ENCODE measurements at places on chromosomes 5 and 9. TPM values are rescaled to one million over a fixed set of nuclear protein-coding genes. Genes with fewer than 3 reads are reported as not detected.
A peak's percentile ranks its signal among the peaks of the same experiment; 100 is the strongest.

- no peak for DNase-seq
Measured at GRCh38 chr5:72822944-72823343, 6.5 kb downstream of the TNPO1 start.

GRCh38 chr5:143233031-143233430 lies 170.5 kb downstream of the NR3C1 start:
- no peak for DNase-seq

- DNase-seq, result no peak
Measured at GRCh38 chr5:159120446-159120845, 20.7 kb upstream of the EBF1 start.

DNA sequence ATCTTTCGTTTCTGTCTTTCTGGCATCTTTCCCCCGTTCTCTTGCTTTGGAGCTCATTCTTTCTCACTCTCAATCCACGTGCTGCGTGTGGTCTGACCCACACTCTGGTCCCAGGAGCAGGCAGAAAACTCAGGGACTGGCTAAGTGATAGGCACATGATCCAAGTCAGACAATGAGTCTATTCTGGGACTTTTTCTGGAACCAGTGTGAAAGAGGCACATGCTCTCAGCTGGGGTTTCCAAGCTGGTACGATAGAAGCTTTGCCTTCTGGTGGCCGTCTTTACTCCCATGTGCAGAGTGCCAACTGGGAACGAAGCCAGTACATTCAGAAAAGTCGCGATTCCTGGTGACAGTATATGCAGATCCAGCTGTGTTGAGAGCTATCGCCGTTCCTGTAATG lies 94.4 kb downstream of the PDZD2 start:
- no peak for DNase-seq

DNA sequence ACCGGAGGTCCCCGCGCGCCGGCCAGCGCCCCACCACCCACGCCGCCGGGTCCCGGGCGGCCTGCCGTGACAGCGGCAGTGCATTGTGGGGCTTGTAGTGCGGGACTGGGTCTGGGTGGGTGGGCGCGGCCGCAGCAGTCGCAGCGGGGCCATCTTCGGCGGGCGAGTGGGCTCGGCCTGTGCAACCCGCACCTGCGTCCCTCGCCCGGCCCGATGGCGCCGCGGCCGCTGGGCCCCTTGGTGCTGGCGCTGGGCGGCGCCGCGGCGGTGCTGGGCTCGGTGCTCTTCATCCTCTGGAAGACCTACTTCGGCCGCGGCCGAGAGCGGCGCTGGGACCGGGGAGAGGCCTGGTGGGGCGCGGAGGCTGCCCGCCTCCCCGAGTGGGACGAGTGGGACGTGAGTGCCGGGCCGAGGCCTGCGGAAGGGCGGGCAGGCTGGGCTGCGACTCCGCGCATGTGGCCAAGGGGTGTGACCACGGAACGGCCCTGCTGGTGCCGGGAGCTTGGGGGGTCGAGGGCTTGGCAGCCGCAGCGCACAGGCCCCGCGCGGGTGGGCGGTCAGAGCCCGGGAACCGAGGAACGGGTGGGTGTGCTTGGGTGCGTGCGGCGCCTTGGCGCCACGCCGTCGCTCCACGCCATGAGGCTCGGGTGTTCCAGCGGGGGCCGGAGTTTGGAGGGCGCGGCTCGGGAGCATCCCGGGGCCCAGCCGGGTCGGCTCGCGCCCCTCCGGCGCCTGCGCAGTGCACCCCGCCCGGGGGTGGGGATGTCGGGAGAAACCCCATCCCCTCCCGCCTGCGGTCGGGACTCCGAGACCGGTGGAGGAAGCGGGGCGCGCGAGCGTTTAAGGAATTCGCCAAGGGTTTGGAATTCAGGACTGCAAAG lies at the start of gene ARL10:
Gene ARL10 (plus strand): TSS at position 137 of the 881 bp plus-strand sequence. CDS start 77 bp downstream, at position 214.
- peak; percentile 9 for DNase-seq

DNA sequence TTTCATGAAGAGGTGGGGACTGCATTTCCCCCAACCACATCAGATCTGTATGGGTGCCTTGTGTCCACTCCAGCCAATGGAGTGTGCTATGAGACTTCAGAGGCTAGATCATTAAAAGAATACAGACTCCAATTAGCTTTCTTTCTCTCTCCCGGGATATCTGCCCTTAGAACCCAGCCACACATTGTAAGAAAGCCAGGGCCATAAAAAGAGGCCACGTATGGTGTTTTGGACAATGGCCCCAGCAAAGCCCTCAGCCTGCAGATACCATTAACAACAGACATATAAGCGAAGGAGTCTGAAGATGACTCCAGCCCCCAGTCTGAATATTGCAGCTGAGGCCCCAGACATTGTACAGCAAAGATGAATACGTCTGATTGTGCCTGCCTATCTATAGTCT lies 21.5 kb downstream of the IL6ST start:
- DNase-seq, result peak; percentile 70

GRCh38 chr5:102049517-102049916 lies 246.6 kb downstream of the SLCO4C1 start:
- peak; percentile 62 for DNase-seq

GRCh38 chr9:16611983-16612382 lies 258.5 kb downstream of the BNC2 start:
- no peak for DNase-seq

- no peak for DNase-seq
Measured at GRCh38 chr9:112665347-112665746, 52.6 kb downstream of the INIP start.

DNA sequence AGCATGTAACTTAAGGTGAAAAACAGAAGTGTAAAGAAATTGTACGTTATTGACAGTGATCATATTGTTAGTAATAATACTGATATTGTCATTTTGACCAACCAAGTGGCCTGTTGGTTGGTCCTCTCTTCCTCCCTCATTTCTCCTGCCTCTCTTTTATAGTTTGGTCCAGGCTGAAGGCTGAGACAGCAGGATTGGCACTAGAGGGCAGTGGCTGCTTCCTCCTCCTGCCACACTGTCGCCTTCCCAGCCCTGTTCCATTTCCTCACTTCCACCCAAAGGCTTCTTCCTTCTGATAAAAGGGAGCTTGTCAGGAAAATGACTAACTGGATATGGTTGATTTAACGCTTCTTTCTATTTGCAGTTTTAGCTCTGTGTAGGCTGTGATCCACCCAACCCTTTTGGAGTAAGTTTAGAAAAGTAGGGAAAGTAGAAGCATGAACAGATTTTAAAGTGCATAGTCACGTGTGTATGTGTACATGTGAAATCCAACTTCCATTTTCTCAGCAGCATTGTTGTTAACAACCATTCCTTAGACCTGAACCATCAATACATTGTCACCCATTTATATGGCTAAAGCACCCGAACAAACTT lies 35.6 kb downstream of the PTCD2 start:
- DNase-seq, result no peak

- no peak for DNase-seq
Measured at GRCh38 chr9:34502471-34502870, 20.3 kb downstream of the ENHO start.

DNA sequence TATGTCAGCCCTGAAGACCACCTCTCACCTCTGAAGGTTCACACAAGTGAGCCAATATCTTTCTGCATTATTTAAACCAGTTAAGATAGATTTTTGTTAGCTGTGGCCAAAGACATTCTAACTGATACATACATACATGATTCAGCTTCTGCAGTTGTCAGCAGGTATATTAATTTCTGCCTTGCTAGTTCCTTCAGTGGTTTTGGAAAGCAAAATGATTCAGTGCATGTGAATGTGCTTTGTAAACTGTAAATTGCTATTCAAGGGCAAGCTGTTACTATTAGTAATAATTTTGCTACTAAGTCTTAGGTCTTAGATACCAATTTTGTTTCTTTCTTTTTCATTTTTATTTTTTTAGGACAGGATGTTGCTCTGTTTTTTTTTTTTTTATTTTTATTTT lies 89.2 kb upstream of the ERBIN start:
- DNase-seq, result no peak

DNA sequence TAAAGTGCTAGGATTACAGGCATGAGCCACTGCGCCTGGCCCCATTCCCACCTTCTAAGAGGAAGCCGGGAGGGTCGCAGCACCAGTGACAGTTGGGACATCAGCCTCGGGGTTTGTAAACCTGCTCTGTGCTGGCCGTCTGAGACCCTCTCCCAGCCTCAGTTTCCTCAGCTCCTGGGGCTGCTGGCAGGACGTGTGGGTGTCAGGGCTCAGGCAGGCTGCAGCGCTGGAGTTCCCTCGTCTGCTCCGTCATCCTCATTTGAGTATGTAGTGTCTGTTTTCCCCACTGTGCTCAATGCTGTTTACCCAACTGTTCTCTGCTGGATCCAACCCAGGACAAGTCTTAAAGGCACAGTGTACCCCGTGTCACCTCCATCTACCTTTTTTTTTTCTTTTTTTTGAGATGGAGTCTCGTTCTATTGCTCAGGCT lies 2.0 kb upstream of the NINJ1 start:
- DNase-seq, result no peak

DNA sequence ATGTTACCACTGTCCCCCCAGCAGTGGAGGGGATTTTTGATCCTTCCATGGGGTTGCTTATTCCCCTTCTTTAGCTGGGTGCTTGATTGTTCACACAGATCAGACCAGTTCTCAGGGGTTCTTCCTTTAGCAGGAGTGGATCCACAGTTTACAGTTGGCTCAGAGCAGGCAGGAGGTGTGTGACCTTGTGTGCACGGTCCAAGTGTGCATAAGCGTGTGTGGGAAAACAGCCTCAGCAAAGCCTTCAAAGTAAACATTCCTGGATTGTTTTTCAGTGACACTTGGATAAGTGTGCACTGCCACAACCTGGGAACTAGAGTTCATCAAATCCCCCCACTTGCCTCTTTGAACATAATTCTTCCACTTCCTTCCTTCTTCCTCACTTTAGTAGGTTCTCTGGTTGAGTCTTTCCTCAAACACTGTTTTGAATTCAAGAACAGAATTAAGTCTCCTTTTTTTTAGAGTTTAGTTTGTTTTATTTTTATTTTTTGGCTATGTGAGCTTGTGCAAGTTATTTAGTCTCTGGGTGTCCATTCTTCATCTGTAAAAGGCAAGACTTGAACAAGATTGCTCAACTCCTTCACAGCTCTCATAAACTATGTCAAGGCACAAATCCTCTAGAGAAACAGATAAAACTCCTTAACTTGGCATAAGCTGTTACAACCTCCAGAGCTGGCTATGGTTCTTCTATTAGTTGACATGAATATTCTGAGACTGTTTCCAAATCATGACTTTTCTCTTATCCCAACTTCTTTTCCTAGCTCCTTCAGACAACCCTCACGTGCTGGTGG lies 78.0 kb downstream of the OSMR start:
- DNase-seq, result no peak

DNA sequence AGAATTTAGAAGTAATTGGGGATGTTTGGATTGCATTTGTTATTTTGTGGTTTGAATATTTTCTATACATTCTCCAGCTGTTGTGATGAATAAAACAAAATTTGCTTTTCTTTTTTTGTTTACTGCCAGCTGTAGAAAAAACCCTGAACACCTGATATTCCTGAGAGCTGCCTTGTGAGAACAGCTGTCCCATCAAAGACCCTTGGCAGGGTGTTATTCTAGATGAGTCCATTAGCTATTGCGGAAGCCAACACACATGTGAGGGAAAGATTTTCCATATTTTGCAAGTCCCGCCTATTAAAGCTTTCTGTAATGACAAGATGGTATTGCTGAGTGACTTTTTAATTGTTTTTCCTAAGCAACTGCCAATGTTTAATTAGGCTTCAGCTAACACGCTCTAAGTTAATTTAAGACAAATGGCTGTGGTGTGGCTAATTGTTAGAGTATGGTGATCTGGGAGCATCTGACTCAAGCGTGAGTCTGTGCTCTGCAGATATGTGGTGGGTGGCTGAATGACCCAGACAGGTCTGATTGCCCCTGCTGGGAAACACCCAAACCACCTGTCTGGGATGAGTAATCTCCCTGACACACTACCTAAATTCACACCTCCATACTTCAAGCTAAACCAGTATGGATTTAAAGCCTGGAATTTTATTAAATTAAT lies 86.5 kb upstream of the PRLR start:
- no peak for DNase-seq

ADAMTS6 gene
- polyA plus RNA-seq, result 2.3 TPM

PRR7 gene
- polyA plus RNA-seq, result 1.7 TPM

ARL14EPL gene
- not detected for polyA plus RNA-seq

TMEM174 gene
- polyA plus RNA-seq, result not detected

NEUROG1 gene
- not detected for polyA plus RNA-seq

FCHSD1 gene
- 21.4 TPM for polyA plus RNA-seq

KCNIP1 gene
- 2.8 TPM for polyA plus RNA-seq

PTTG1 gene
- 35.6 TPM for polyA plus RNA-seq
